ENCODE measurements at places on chromosomes 5 and 9.

DNA sequence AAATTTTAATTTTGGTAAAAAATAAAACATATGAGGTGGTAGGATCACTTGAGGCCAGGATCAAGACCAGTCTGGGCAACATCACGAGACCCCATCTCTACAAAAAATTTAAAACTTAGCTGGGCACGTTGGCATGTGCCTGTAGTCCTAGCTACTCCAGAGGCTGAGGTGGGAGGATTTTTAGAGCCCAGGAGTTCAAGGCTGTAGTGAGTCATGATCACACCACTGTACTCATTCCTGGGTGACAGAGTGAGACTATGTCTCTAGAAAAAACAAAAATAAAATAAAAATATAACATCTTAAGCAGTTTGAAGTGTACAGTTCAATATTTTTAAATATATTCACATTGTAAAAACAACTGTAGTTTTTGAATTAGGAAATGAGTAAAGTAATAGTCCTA lies 108.3 kb downstream of the SMIM15 start:
- DNase-seq = no peak

GRCh38 chr9:8589476-8589875 lies 789.9 kb upstream of the DMAC1 start:
- no peak for DNase-seq

DNA sequence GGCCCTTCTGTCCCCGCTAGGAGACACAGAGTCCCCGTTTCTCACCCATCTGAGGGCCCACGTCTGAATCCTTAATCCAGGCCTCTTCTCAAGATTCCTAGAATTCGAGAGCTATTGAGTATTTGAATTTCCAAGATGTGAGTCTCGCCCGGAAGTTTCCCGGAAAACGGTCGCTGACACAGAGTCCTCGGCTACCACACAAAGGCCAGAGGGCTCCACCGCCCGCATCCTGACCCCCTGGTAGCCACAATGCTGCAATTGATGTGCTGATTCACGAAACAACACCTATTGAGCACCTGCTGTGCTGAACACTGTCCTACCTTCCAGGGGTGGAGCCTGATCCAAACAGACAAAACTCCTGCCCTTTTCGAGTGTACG lies 670 bp upstream of the FBP1 start:
- no peak for DNase-seq

DNA sequence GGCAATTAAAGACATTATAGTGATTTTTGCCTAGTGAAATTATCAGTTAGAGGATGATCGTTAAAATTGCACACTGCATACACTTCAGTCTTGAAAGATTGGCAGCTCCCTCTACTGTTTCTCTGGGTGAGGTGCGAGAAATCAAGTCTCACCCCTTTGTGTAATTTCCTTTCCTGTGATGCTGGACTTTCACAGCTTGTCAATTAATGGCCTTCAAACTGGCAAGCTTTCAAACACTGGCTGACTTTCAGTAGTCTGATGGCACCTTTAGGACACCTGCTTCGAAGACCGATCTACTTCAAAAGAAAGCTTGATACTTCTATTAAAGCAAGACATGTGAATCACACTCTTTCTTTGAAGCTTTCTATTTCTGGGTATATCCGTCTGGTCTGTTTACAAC lies 706.7 kb upstream of the PTPRD start:
- no peak for DNase-seq

DNA sequence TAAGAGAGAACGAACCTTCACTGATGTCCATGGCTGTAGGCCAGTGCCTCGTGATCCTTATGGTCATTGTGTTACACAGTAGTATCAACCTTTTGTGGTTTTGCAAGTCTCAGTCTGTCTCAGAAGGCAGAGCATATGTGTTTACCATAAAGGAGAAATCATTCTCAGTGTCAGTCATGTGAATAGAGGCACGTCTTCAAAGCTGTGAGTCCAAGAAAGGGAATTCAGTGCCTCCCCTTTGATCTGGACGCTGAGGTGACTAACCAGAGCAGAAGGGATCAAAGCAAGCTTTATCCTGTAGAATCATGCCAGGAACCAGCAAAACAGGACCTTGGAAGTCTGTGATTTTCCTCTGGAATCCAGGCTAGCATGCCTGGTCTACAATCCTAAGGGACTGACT lies 433.9 kb downstream of the DNAH5 start:
- no peak for DNase-seq

DNA sequence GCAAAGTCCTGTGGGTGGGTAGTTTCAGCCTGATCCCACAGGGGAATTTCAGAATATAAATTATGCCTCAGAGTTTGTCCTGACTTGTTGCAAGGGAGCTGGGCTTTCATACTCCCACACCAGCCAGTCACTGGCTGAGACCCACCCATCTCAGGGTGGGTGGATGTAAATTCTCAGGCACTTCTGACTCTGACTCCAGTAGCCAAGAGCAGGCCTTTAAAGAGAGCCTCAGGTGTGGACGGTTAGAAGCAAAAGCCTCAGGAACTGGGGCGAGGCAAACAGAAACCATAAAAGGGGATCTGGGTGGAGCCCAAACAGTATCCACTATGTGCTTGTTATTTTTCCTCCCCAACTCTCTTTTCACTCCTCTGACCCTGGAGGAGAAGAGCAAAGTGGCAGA lies 28.6 kb upstream of the FBXW11 start:
- DNase-seq = no peak

- no peak for DNase-seq
Observed at GRCh38 chr5:44358421-44358820, 30.8 kb downstream of the FGF10 start.

- DNase-seq = no peak
Observed at GRCh38 chr9:36880075-36880474, 154.0 kb downstream of the PAX5 start.

DNA sequence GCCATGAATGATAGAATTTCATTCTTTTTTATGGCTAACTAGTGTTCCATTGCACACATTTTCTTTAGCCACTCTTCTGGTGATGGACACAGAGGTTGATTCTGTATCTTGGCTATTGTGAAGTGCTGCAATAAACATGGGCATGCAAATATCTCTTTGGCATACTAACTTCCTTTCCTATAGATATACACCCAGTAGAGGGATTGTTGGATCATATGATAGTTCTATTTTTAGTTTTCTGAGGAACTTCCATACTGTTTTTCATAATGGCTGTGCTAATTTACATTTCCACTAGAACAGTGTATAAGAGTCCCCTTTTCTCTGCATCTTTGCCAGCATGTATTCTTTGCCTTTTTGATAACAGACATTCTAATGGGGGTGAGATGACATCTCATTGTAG lies 50.4 kb upstream of the CDK5RAP2 start:
- DNase-seq = no peak

DNA sequence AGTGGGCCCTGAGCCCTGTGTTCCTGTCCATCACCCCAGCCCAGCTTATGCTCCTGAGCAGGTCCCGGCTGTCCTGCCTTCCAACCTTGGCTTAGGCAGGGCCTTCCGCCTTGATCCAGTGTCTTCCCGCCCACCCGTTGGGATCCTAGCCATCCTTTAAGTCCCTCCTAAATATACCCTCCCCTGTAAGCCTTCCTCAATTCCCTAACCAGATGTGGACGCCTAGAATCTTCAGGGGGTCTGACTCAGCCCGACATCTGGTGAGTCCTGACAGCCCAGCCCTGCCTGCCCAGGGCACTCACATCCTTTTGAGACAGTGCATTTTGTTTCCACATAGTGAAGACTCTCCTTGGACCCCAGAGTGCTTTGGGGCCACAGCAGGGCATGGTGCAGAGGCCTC lies 23.7 kb downstream of the SLC6A7 start:
- DNase-seq = no peak

GRCh38 chr5:74519679-74520078 lies 120.8 kb downstream of the ENC1 start:
- DNase-seq = no peak

GRCh38 chr5:38809388-38810359 lies 36.1 kb upstream of the OSMR start:
- peak; percentile 10 for DNase-seq

Measured in CD4-positive, alpha-beta T cell treated with Interleukin-4 for 4 hours (primary cell).